Activated naive CD4-positive, alpha-beta T cell treated with anti-CD3 and anti-CD28 coated beads, Interleukin-2, amount 10 ng/mL, durations not matched to agents 7 days and 5 days (primary cell): ENCODE measurements at places on chromosomes 1 and 21.

- DNase-seq, result no peak
Measured at GRCh38 chr1:86696522-86696921, 7.9 kb upstream of the SH3GLB1 start.

GRCh38 chr1:91282695-91283420 lies 121.8 kb downstream of the HFM1 start:
- DNase-seq, result peak; percentile 57

- no peak for DNase-seq
Measured at GRCh38 chr1:184641894-184642293, 112.8 kb downstream of the EDEM3 start.

- no peak for DNase-seq
Measured at GRCh38 chr1:54481201-54481884, 66.7 kb upstream of the ACOT11 start.

DNA sequence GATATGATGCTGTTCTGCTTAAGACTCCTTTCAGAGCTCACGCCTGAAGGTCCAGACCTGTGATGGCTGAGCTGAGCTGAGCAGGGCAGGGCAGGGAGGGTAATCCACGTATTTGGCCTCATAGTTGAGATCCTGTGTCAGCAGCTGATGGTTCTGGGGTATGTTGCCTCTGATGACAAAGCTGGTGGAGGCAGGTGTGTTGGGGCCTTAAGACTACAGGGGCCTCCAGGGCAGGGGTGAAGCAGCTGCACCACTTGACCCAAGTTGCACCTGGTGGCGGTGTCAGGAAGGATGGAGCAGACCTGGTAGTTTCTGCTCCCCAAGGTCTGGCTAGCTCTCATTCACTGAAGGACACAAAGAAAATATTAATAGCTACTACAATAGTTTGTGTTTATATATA lies 57.0 kb downstream of the FCRL5 start:
- no peak for DNase-seq

DNA sequence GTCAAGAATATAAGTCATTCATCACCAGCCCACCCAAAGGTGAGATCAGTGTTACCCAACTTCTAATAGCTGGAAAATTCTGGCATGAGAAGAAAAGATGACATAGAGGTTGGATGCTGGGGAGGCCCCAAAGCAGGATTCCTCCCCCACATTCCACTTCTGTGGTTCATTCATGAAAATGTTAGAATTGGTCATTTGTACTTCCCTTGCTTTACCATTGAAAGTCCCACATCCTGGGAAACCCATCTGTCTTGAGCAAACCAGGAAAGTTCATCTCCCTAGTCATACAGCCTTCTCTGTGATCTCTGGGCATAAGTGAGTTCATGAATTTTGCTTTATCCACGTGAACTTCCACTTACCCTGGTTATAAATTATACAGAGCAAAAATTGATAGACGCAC lies 66.8 kb downstream of the SERINC2 start:
- no peak for DNase-seq

DNA sequence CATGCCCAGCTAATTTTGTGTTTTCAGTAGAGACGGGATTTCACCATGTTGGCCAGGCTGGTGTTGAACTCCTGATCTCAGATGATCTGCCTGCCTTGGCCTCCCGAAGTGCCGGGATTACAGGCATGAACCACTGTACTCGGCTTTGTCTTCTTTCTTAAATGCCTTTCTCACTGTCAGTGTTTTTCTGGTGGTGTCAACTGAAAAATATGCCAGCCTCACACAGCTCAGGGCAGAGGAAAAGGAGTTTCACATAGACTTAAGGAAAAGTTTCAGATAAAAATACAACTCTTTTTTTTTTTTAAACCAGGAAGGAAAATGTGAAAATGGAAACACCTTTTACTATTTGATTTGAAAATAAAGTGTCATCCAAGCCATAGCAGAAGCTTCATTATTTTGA lies 4.6 kb upstream of the MAB21L3 start:
- DNase-seq, result no peak

DNA sequence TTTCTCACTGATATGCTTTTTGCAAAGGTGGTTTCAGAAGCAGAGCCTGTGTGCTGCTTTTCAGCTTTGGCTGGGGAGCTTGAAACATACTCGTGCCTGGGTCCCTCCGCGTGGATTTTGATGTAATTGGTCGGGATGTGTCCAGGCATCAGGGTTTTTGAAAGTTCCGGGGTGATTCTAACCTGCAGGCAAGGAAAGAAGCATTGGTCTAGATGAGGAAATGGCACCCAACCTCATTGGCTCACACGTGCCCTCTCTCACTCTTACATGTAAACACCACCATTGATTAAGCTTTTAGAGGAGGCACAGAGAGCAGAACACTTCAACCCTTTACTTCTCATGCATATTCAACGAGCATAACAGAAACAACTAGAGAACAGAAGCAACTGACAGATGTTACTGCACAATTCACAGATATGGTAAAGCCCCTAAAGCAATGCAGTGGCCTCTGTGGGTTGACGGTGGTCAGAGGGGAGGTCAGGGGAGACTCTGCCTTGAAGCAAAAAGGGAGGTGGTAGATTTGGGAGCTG lies 112.1 kb downstream of the TLR5 start:
- DNase-seq, result no peak

GRCh38 chr1:21280011-21280471 lies 10.2 kb downstream of the ECE1 start:
- peak; percentile 44 for DNase-seq

GRCh38 chr1:150809651-150810050 lies 1.6 kb upstream of the CTSK start:
- DNase-seq, result no peak

DNA sequence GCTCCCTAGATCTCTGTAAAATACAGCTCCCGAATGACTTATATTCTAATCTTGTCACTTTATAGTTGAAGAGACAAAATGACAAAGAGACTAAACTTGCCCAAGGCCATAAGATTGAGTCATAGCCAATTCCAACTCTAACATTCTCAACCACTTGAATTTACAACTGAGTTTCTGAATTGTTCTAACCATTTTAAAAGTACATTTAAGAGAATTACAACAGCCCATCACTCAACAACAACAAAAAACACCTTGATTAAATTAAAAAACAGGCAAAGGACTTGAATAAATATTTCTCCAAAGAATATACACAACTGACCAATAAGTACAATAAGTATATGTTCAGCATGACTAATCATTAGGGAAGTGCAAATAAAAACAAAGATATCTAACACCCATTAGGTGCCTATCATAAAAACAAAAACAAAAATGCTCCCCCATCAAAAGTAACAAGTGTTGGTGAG lies 8.7 kb upstream of the ADCY10 start:
- no peak for DNase-seq

DNA sequence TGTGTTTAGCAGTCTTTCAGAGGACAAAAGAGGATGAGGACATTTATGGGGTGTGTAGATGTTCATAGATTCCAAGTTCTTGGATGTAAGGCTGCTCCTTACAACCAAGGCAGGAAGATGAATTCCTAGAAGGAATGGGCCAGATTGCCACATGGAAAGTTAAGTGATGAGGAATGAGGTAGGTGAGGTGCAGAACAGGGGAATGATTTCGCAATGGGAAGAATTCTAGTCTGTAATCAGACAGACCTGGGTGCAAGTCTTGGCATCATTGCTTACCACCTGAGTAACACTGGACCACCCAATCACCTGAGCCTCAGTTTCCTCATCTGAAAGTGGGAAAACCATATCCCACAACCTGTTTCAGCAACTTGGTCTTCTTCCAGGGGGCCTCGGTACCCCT lies 174.9 kb downstream of the IER5 start:
- DNase-seq, result no peak

- no peak for DNase-seq
Measured at GRCh38 chr21:45304476-45304830, 16.8 kb upstream of the POFUT2 start.

- DNase-seq, result no peak
Measured at GRCh38 chr1:223298701-223299100, 65.3 kb downstream of the SUSD4 start.

DNA sequence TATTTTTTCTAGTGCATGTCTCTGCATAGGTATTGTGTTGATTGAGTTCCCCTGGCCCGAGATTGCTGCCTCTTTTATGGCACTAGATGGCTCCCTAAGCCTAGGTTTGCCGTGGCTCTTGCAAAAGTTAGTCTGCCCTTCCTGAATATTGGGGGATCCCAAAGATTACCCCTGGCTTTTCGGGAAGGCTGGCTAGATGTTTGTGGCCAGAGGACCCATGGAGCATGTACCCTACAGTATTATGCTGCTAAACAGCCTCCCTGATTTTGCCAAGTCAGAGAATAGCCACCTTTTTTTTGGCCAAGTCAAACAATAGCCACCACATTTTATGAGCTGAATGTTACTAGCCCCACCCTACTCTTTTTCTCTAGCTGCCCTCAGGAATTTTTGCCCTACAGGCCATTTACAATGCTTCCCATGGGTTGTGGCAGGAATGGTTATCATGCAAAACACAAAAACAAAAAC lies 343.2 kb downstream of the OLFM3 start:
- no peak for DNase-seq

DNA sequence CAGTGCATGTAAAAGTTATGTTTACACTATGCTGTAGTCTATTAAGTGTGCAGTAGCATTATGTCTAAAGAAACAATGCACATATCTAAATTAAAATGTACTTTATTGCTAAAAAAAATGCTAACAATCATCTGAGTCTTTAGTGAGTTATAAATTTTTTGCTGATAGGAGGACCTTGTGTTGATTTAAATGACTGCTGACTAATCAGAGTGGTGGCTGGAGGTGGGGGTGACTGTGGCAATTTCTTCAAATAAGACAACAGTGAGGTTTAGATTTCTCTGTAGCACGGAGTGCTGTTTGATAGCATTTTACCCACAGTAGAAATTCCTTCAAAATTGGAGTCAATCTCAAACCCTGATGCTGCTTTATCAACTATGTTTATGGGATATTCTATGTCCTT lies 37.0 kb downstream of the HS2ST1 start:
- DNase-seq, result no peak

DNA sequence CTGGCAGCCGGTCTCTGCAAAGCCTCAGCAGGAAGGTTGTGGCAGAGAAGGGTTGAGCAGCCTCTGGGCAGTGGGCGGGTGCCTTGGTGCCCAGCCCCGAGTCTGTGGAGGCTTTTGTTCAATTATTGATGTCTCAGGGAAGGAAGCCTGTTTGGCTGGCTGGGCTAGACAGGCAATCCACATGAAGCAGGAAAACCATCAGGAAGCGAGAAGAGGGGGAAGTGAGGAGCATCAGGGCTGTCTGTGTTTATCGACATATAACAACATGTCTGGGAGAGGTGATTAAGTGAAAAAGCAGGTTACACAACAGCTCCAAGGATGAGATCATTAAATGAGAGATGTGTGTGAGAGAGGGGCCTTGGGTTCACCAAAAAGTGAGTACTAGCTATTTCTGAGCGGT lies 105.4 kb downstream of the UBE2U start:
- DNase-seq, result no peak

DNA sequence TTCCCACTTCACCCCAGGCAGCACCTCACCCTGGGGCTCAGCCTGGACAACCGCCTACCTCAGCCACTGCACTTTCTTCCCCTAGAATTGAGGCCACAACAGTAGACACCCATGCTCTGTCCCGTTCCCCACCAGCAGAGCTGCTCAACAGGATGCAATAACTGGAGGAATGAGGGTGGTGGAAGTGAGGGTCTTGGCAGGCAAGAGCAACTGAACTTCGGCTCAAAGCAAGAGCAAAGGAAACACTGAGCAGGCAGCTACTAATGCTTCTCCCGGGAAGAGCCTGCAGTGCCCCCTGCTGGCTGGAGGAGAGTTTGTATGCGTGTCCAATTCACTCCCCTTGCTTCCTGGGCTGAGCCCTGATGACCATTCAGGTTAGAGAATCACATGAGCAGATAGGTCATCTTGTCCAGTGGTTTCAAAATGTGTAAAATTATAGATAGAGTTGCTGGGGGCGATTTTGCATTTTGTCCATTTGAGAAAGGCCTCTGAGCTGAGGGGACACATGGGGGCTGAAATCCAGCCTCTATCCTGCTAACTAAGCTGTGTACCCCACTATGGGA lies 13.9 kb downstream of the NT5C1A start:
- peak; percentile 78 for DNase-seq

DNA sequence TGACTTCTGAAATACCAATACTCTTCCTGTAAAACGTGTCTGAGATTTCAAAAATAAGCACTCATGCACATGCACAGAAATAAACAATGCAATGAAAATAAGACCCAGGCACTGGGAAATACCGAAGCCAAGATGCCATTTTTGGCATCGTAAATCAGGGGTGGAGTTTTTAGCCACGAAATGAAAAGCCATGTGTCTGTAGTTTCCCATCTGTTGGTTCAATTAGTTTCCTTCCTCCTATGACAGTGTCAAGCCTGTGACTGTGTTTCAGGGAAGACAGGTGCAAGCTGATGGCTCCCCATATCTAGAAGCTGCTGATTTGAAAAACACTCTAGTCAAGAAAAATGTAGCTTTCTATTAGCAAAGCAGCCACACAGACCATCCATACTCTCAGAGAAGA lies 480.4 kb upstream of the CAMK1G start:
- DNase-seq, result no peak

GRCh38 chr1:98336472-98337083 lies 324.9 kb upstream of the SNX7 start:
- no peak for DNase-seq

DNA sequence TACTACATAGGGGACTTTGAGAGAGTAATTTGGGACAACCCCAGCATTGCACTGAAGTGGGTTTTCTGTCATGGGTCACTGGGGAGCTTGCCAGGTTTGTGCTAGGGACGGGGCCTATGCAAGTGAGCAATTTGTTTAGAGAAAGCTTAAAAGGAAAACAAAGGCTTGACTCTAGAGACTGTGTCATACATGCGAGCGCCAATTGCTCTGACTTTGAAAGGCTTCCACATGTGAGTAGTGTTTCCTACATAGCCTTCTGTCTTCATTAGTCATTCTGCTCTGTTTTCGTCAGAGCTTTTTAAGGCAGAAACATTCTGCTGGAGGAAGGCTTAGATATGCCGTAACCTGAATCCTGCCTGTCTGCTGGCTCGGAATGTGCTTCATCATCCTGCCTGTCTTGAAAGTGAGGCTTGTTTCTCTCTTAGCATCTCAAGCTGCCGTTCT lies 28.4 kb downstream of the TRIM45 start:
- DNase-seq, result no peak

DNA sequence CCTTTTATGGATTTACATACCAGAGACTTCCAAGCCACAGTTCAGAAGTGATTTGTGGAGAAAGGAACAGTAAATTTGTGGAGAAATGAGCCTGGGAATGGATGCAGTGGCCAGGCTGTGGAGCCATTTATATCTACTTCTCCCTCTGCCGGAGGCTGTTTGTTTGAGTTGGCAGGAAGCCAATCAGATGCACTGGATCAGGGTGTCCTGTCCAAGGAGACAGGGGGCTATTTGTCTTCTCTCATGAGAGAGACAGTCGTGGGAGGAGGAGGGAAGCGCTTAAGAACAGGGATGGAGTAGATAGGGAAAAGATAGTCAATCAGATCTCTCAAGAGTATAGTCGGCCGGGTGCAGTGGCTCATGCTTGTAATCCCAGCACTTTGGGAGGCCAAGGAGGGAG lies 2.8 kb upstream of the HAPLN2 start:
- DNase-seq, result no peak

DNA sequence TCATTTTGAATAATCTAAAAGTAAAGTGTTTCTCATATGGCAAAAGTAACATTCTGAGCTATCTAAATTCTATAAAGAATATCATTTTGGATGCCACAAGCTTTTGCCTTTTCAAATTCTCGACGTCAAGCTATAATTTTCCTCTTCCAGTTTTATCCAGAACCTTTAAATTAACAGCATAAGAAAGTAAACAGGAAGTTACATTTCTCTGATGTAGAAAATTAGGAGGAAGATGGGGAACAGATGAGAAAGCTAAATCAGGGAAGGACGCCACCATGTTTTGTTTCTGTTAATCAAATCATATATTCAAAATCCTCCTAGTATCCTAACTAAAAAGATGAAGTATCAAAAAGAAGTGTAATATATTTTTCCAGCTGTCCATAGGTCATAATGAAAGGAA lies 8.8 kb upstream of the CAMSAP2 start:
- no peak for DNase-seq

GRCh38 chr1:233269656-233270055 lies 25.9 kb downstream of the PCNX2 start:
- DNase-seq, result no peak
